B cell (primary cell): ENCODE measurements at places on chromosomes 3 and 15. TPM values are rescaled to one million over a fixed set of nuclear protein-coding genes. Genes with fewer than 3 reads are reported as not detected.

The CCR8 gene
- not detected in 2 replicates for total RNA-seq

The COLQ gene
- total RNA-seq = 1.9 TPM in 2 replicates

The C3orf85 gene
- total RNA-seq = not detected in 2 replicates

The RETNLB gene
- not detected in 2 replicates for total RNA-seq

- no peaks in the 10 kb centered on the region for H3K36me3 ChIP-seq
- no peak overlapping the region for H3K4me3 ChIP-seq
- H3K27ac ChIP-seq = no peak overlapping the region
- H3K27me3 ChIP-seq = no peaks in the 10 kb centered on the region
- peaks cover 8% of the 10 kb centered on the region for H3K4me1 ChIP-seq
Measured at GRCh38 chr3:23094890-23095462, 108.2 kb upstream of the UBE2E2 start.

DNA sequence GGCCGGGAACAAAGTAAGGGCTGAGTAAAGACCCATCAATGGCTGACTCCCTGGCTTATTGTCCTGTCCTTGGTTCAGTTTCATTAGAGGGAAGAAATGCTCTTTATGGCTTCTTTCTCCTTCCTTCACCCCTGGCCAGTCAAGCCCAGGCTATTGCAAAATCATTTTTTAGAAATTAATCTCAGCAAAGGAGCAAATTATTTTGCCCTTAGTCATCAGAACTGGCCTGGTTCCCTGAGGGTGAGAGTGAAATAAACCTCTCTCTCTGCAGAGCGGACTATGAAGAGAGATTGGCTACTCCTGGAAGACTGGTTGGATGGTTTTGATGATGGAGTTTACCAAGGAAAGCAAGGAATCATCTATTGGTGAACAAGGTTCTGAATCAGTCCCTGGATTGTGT lies 52.7 kb upstream of the OXTR start:
- H3K4me1 ChIP-seq = no peaks in the 10 kb centered on the region
- DNase-seq = no peak
- no peaks in the 10 kb centered on the region for H3K36me3 ChIP-seq
- H3K27me3 ChIP-seq = no peaks in the 10 kb centered on the region

- no peaks in the 10 kb centered on the region for H3K27me3 ChIP-seq
- DNase-seq = peak; percentile 86
- peaks cover 96% of the 10 kb centered on the region for H3K4me1 ChIP-seq
- peak overlapping the region; percentile 42 for H3K4me3 ChIP-seq
- no peaks in the 10 kb centered on the region for H3K36me3 ChIP-seq
- peak overlapping the region; percentile 91 for H3K27ac ChIP-seq
Measured at GRCh38 chr3:50242851-50243542, 7.0 kb downstream of the GNAI2 start.

DNA sequence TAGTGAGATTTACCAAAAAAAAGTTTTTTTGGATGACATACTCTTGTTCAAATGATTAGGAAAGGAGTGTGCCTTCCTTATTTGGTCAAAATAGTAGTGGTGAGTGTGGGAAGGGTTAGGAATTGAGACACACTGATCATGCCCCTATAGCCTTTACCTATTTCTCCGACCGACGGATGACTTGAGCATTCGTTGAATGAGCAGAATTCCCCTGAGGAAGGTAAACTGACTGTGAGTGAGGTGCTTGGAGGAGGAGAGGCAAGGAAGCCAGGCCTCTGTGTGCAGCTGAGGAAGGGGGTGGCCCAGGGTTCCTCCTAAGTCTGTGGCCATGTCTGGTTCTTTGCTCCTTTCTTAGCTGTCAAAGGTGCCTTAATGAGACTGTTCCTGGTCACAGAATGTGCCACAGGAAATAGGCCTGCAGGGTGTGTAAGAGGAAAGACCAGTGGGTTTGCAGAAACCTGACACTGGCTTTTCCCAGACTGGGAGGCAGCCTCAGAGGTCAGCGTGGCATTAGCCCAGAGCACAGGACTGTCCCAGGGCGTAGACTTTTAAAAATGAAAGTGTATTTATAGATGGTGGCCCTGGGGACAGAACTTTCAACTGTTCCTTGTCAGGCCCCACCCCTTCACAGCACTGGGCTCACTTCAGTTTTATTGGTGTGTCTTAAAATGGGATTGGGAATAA lies 307.7 kb upstream of the C2CD4B start:
- H3K36me3 ChIP-seq = no peaks in the 10 kb centered on the region
- no peaks in the 10 kb centered on the region for H3K4me1 ChIP-seq
- no peak for DNase-seq
- H3K27me3 ChIP-seq = no peaks in the 10 kb centered on the region
- no peak overlapping the region for H3K27ac ChIP-seq

DNA sequence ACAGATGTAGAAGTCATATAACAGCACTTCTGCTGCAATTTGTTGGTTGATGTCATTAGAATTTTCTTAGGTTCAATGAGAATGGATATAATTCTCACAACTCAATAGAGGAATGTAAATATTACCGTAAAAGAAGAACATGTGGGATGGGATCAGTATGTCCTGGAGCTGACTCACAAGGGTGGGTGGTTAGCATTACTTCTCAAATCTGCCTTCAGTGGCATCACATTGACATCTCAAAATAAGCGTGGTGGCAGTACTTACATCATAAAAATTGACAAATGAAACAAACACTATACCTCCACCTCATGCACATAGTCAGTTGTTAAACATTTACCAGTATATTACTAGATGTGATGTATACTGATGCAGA lies 1068.0 kb upstream of the CADM2 start:
- no peaks in the 10 kb centered on the region for H3K4me1 ChIP-seq
- H3K4me3 ChIP-seq = no peak overlapping the region
- H3K27me3 ChIP-seq = no peaks in the 10 kb centered on the region

DNA sequence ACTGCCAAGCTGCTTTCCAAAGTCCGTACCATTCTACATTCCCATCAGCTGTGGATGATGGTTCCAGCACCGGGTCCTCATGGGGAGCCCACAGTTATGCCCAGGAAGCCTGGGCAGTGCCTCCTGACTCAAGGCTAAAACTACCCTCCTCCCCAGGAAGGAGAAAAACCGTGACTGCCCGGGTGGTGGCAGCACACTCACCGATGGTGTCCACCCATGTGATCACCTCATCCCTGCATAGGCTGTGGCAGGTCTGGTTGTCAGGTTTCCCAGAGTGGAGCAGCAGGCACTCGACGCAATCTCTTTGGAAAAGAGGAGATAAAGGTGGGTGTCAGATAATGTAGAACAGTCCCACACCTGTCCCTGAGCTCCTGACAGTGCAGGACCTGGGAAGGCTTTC lies 38.6 kb downstream of the UMPS start:
- no peaks in the 10 kb centered on the region for H3K36me3 ChIP-seq
- no peaks in the 10 kb centered on the region for H3K4me1 ChIP-seq
- DNase-seq = no peak
- no peaks in the 10 kb centered on the region for H3K27me3 ChIP-seq
- H3K27ac ChIP-seq = no peak overlapping the region

GRCh38 chr15:47820057-47820746 lies 102.9 kb downstream of the SEMA6D start:
- H3K4me3 ChIP-seq = no peak overlapping the region
- H3K27me3 ChIP-seq = no peaks in the 10 kb centered on the region
- no peak overlapping the region for H3K27ac ChIP-seq
- H3K4me1 ChIP-seq = no peaks in the 10 kb centered on the region
- H3K36me3 ChIP-seq = no peaks in the 10 kb centered on the region
- DNase-seq = no peak

GRCh38 chr3:95705786-95706418 lies 1108.5 kb upstream of the EPHA6 start:
- H3K27me3 ChIP-seq = no peaks in the 10 kb centered on the region
- no peak overlapping the region for H3K27ac ChIP-seq
- H3K36me3 ChIP-seq = no peaks in the 10 kb centered on the region

DNA sequence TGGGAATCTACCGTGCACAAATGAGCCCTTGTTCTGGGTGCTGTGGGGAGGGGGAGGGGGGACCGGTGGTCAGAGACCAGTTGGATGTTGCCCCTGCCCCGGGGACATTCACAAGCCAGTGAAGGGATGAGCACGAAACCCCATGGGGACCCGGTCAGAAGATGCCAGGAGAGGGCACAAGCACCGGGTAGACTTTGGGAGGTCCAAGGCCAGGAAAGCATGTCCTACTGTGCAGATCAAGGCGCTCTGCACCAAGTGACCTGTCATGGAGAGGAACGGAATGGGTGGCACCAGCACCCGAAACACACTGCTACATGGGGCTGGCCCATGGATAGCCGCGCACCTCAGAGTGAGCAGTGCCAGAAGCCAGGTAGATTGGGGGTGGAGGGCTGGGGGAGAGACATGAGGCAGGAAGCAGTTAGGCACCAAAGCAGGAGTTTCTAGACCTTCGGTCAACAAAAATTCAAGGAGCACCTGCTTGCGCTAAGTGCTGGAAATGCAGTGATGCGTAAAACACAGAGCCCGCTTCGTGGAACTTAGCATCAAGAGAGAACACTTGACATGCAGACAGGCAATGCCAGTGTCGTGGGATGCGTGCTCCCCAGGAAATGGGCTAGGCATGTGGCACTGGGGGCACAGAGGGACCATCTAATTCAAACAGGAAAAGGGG lies 99.1 kb downstream of the CPN2 start:
- peaks cover 10% of the 10 kb centered on the region for H3K4me1 ChIP-seq
- no peak overlapping the region for H3K27ac ChIP-seq
- H3K4me3 ChIP-seq = no peak overlapping the region

DNA sequence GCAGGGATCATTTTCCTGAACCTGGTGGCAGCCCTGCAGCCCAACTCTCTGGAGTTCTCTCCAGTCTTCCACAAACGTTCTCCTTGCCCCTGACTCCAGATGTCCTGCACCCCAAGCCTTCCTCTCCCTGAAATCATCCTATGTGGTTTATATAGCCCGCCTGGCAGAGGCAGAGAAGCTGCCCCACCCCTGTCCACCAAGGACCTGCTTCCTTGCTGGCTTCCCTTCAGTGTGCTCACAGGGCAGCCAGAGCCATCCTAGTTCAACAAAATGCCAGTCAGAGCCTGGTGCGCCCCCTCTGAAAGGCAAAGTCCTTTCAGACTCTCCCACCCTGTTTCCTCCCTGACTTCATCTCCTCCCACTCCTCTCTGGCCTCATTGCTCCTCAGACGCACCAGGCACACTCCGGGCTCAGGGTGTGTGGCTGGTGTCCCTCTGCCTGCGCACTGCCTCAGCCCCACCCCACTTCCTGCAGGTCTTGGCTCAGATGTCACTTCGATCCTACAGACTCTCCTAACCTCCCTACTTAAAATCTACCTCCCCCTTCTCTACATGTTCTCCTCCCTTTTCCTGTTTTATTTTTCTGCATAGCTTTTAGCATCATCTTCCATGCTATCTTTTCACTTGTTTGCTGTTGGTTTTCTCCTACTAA lies 5.9 kb downstream of the KBTBD13 start:
- no peak for DNase-seq
- H3K4me1 ChIP-seq = no peaks in the 10 kb centered on the region
- peaks cover 16% of the 10 kb centered on the region for H3K27me3 ChIP-seq
- no peaks in the 10 kb centered on the region for H3K36me3 ChIP-seq
